ENCODE measurements at places on chromosomes 6 and 20.

GRCh38 chr20:34045294-34045693, 51.6 kb downstream of the RALY start:
- DNase-seq = no peak

GRCh38 chr20:20665606-20666332, 46.7 kb downstream of the RALGAPA2 start:
- DNase-seq = peak; percentile 21

DNA sequence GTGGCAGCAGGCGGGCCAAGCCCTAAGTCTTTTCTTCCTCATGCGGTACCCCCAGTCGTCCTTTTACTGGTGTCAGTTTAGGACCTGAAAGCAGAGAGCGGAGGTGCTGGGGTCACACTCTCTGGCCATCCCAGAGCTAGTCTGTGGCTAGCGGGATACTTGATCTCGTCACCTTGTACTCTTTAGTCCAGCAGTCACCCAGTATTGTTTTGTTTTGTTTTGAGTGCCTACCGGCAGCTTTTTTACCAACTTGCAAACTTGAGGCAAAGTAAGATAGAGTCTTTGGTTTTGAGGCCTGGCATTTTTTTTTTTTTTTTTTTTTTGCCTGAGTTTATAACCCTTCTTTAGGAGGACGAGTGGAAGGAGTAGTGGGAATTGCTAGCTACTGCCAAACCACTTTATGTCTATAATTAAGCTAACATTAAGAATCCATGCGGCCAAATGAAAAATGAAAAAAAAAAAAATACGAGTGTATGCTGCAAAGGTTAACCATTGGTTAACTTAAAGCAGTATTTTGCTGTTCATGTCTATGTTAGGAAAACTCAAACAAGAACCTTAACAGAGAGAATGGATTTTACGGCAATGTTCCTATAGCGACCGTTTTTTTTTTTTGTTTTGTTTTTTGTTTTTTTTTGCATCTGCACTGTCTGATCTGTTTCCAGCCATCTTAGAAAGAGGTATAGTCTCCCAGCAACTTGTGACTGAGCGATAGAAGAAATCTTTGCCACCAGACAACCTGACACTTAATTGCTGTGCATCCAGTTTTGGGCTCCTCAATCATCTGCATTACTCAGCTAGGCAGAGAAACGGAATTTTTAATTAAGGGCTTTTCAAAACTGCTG, 56.9 kb downstream of the FAM217A start:
- peak; percentile 59 for DNase-seq

GRCh38 chr6:75266716-75267291, 17.8 kb downstream of the TMEM30A start:
- peak; percentile 67 for DNase-seq

DNA sequence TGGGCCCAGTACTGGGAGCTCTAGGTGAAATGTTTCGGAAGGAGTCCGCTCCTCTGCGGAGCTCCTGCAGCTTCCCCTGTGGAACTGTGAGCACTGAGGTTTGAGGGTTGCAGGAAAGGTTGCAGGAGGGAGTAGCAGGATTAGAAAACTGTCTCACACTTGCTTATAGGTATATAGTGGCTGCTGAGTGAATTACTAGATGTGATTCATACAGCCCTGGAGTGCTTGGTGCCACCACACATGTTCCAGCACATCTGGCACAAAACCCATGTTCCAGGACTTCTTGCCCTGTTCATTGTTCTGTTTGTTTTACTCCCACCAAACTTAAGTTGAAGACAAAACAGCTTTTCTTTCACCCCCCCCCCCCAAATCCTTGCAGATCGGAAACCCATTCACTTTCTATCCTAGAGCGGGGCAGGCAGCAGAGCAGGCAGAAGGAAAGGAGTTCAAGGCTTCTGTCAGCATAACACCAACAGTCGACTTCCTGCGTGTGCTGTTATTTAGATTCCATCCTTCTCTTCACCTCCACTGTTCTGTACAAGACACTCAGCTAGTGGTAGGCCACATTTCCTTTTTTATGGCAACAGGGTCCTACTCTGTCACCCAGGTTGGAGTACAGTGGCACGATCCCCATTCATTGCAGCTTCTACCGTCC, 669 bp upstream of the PEX6 start:
- no peak for DNase-seq

DNA sequence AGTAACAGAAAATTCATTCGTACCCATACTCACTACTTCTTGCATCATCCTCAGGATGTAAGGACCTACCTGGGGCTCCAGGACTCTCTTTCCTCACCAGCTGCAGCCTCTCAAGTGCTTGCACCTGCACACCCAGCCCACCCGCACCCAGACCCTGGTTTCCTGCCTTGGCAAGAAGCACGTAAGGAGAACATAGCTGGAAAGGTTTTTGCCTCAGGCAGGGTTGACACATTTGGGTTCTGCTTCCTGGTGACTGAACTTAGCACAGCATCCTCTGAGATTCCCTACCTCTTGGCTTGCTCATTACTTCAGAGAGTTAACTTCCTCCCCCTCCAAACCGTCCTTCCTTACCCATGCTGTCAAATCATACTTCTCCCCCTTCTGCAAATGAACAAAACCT, 556.9 kb downstream of the CD83 start:
- DNase-seq = no peak

DNA sequence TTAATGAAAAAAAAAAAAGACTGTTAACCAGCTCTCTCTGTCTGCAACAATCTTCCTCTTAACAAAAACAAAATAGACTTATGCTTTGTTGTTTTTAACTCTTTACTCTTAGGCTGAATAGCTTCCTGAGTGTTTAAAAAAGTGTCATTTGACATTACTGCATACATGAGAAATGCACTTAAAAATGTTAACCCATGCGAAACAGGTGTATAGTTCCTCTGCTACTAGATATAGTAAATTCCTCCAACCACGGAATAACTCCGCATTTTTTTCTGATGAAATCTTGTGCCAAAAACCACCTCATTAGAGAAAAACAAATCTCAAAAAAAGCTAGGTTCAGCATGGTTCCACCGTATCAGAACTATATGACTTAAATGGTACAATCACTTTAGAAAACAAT, 426.0 kb downstream of the ADGRB3 start:
- DNase-seq = no peak

- peak; percentile 32 for DNase-seq
These were observed 172.1 kb upstream of the GGTLC1 start for GRCh38 chr20:24160563-24161281.

GRCh38 chr6:154650351-154650750, 82.9 kb upstream of the SCAF8 start:
- peak; percentile 94 for DNase-seq

GRCh38 chr20:53445932-53446331, 147.7 kb downstream of the ZNF217 start:
- no peak for DNase-seq

GRCh38 chr6:139713424-139713823, 339.0 kb upstream of the CITED2 start:
- DNase-seq = no peak

- no peak for DNase-seq
These were observed 24.2 kb downstream of the MRS2 start for GRCh38 chr6:24426729-24427446.

- peak; percentile 93 for DNase-seq
These were observed 99.1 kb downstream of the CDH26 start for GRCh38 chr20:60057123-60057865.

DNA sequence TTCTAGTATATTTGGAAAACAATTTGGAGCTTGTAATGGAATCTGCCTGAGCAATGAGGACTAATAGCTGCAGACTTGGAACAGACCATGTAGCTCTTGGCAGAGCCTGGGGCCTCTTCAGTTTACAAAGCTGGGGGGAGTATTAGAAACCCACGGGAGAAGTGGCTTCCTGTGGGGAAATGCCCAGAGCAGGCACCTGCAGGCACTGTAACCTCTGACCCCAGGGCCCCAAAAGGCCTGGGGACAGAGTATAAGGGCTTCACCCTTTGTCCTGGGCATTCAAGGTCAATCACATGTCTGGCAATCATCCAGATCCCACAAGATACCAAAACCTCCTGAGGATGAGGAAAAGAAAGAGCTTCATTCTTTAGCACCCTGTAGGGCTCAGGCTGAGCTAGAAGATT, 19.4 kb downstream of the PKIG start:
- peak; percentile 54 for DNase-seq

DNA sequence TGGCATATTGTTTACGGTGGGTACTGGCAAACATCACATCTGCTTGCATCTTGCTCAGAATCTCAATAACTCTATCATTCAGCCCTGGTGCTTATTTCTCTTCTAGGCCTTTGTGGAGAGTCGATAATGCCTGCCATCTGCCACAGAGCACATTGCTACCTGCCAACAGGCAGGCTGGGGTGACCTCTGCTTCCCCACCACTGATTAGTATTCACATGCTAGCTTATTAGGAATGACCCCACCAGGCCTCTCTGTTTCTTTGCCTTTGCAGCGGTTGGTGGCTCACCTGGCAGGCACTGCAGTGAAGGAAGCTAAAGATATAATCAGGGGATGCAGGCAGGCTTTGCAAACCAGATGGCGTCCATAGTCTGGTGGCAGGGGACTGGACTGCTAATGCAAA, 154.5 kb downstream of the MMS22L start:
- DNase-seq = no peak

- no peak for DNase-seq
These were observed 724.5 kb upstream of the FLRT3 start for GRCh38 chr20:15061955-15062354.

GRCh38 chr20:57582029-57582378, 21.1 kb downstream of the PCK1 start:
- no peak for DNase-seq

DNA sequence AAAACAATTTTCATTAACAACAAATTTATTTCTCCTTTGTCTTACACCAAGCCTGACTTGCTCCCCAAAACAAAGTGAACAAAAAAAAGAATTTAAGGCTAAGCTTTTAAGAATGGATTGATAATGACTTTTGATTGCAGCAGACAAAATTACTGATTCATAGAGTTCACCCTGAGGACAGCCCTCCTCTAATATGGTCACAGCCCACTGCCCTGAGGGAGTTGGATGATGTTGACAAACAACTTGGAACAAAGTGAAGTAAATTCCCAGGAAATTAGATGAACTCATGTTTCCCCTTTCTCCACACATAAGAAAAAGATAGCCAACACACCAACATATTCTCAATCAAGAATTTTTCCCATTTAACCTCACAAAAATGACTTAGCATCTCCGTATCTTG, 7.7 kb upstream of the ISM1 start:
- no peak for DNase-seq

DNA sequence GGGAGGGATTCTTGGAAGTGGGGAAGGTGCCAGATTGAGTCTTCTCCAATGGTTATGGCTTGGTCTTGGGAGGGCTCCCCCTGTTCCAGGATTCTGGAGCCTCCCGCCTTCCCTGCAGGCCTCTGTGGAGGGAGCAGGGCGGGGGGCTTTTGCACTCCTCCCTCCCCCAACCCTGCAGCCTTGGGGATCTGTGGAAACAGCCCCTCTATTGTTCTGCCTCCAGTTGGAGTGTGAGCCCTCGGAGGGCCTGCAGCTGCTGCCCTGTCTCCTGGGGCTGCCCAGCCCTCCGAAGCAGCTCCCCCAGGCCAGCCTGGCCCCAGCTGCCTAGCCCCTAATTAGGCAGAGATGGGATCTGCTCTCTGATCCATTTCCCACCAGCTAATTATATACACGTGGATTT, 14.7 kb downstream of the FAM110A start:
- DNase-seq = no peak

GRCh38 chr20:7195704-7196103, 428.2 kb downstream of the BMP2 start:
- DNase-seq = no peak

DNA sequence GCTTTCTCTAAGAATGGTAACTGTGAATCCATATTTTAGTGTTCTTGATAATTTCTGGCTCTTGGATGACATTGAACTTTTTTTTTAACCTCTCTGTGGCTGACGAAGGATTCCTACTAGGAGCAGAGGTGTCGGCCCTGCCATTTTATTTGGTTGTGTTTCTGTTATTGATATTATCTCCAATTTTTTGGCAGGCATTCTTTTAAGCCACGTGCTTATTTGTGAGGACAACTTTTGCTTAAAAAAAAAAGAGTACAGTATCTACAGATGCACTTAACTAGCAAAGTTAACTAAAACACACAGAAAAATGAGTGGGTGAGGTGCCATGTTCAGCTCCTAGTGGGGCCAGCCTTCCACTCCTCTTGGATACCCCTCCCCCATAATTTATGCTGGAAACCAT, 1.1 kb downstream of the FANCE start:
- peak; percentile 83 for DNase-seq

DNA sequence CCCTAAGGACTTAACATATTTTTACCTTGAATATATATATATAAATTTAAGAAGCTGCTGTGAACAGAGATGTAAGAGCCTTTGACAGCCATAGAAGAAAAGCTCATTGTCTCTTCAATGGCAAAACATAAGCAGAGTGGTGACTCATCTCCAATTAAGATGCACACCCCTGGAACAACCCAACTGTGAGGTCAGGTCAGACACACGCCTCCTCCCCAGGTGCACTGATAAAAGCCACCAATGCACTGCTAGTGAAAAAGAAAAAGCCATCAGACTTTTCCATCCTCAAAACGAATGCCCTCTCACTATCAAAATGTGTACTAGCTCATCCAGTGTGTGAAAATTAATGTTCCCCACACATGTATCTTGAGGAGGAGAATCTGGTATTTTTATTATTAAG, 100.1 kb downstream of the SMLR1 start:
- no peak for DNase-seq

- DNase-seq = no peak
These were observed 27.2 kb upstream of the SCUBE3 start for GRCh38 chr6:35186571-35186970.

- no peak for DNase-seq
These were observed 641.6 kb downstream of the HACE1 start for GRCh38 chr6:104218116-104218515.

GRCh38 chr6:46254946-46255345, 84.2 kb upstream of the ENPP5 start:
- DNase-seq = no peak

- DNase-seq = peak; percentile 36
These were observed 49.3 kb upstream of the SCAF8 start for GRCh38 chr6:154683756-154684523.

DNA sequence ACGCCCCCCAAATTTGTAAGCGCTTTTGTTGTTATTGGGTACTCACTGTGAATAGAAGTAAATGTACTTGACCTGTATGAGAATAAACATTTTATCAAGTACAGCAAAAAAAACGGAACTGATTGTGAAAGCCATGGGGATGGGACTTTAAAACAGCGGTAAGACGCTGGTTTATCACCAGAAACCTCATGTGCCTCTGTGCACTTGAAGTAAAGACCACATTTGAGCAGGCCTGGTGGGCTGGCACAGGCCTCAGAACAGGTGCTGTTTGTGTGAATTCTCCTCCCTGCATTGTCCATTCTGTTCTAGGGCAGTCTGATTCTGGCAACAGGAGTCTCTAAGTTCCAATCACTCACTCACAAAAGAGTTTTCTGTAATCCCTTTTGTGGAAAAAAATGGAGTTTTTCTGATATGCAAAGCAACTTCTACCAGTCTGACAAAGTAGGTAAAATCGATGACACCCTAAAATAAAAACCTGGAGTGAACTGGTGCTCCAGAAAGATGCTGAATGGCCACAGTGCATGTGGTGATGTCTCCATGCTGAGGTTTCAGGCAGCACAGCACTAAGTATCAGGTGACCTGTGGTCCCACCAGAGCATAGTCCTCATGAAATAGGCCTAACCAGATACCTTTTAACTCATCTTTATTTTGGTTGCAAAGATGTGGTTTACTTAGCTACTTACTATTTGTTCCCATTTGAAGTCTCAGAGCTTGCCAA, 53.9 kb downstream of the STX7 start:
- DNase-seq = no peak
